Tibial nerve (tissue), 4 donors: ENCODE measurements at places on chromosomes 13 and 19.

DNA sequence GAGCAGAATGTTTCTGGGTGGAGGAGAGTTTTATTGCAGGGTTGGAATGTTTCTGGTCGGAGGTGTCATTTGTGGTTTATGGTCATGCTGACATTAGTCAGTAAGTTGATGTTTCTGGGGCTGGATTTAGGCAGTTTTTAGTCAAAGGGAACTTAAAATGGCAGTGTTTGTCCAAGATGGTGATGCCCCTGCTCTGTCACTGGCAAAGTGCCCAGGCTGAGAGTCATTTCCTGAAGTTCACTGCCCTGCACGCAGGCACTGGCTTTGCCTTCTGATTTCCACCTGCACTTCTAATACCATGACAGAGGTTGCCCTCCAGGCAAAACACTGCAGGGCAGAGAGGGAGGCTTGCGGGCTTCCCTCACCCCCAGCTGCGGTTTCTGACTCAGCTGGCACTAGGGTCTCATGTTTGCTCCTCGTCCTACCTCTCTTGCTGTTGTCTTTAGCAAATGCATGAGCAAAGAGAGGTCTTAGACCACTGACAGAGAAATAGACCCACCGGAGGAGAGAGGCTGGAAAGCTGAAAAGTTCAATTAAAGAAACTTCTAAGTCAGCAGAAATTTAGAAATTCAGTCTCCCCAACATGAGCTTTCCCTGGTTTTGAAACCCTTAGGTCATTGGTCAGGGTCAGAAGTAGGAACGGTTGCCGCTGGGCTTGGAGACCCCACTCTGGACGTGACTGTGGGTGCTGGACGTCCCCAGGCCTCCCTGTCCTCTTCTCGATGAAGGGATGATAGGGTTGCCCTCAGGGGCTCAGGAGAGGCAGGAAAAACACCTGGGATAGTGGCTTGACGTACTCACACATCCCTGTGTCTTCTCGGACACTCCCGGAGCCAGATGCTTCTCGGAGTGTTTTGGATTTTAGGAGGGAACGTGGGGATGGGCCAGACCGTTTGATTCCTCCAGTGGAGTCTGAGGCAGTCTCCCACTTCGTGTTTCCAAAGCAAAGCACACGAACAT lies 26.3 kb downstream of the TMEM255B start:
- DNase-seq = no peak

DNA sequence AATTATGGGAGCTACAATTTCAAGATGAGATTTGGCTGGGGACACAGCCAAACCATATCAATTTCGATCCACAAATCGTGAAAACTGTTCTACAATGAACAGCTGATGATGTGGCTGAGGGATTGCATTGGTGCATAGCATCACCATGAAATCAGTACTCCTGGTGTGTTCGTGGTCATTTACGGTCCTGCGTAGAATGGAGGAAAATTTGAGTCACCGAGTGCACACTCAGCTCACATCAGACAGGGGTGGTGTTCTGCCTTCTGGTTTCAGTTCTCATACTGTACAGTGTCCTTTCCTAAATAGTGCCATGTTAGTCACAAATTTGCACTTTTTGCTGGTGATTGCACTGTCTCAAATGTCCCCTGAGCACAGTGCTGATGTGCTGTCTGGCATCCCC lies 39.2 kb downstream of the MYH14 start:
- DNase-seq = no peak

DNA sequence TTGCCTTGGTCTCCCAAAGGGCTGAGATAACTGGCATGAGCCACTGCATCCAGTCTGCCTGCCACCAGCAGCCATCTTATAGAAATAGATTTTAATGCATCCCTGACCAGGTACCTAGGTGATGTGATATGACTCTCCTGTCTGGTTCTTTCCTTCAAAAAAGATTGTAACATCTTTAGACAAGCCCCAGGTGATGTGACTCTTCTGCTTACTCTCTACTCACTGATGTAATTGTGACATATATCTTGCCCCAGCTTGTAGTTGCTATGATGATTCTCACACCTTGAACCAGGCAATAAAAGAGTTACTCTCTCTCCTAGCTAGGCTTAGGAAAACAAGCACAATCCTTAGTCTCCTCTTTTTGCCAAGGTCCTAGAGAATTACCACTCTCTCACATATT lies 30.6 kb upstream of the ZNF681 start:
- DNase-seq = no peak

GRCh38 chr19:49911381-49912145 lies 14.9 kb upstream of the IL4I1 start:
- DNase-seq = no peak

DNA sequence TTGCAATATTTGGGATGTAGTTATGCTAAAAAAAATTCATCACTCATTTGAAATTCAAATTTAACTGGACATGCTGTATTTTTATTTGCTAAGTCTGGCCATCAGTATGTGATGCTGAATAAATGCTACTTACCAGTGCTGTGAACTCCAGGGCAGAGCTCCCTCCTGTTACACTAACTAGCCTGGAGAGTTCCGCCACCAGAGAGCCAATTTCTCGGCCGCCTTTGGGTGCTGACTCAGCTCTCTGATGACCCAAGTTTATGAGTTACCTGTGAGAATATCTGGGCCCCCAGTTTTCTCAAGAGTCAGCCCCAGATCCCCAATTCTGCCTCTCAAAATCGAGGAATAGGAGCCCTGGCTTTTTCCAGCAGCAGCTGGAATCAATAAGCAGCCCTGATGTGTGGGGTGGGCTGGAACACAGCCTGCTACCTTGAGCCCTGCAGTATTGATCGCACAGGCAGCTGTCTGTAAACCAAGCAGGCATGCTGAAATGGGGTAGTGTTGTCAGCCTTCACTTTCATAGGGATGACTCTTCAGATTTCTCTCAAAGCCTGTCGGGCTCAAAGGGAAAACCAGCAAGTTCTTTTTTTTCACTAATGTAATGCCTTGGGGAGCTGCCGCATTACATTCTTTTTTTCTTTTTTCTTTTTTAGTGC lies 113.7 kb downstream of the DNAJC15 start:
- DNase-seq = no peak

- DNase-seq = no peak
Observed at GRCh38 chr19:36627057-36627456, 21.9 kb downstream of the ZNF382 start.

- no peak for DNase-seq
Observed at GRCh38 chr13:103884101-103884723, 818.0 kb upstream of the SLC10A2 start.

- DNase-seq = peak; percentile 87
Observed at GRCh38 chr13:110396913-110397381, 89.9 kb downstream of the COL4A2 start.

DNA sequence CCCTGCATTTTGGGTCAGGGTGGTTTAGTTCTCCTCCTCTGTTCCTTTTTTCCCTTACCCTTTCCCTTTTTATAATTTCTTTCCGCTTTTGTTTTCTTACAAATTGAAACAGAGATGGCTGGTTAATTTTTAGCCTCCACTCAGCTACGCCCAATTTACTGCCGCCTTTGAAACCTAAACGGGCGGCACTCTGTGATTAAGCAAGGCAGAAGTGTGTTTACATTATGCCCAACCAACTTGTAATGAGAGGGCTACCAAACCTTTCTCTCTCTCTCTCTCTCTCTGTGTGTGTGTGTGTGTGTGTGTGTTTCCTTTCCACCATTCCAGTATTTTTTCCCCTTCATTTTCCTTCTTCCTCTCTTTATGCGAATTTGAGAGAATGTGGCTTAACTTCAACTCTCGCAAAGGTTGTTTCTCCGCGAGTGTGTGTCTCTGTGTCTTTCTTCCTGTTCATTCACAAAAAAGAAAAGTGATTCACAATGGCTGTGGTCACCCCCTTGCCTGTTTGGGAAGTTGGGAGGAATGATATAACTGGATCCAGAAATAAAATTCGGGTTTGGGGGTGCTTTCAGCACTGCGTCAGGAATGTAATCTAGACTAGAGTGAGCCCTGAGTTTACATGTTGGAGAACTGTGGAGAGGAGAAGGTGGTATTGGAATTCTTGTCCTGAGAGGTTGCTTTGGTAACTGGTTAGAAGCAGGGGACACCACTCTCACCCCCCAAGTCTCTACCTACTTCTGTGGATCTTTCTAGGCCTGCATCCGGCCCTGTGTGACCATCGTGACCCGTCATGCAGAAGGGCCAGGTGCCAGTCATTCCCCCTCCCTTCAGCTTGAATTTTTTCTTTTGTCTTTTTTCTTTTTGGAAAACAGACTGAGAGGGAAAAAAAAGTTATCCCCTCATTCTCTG lies 31.4 kb downstream of the NFIX start:
- no peak for DNase-seq

DNA sequence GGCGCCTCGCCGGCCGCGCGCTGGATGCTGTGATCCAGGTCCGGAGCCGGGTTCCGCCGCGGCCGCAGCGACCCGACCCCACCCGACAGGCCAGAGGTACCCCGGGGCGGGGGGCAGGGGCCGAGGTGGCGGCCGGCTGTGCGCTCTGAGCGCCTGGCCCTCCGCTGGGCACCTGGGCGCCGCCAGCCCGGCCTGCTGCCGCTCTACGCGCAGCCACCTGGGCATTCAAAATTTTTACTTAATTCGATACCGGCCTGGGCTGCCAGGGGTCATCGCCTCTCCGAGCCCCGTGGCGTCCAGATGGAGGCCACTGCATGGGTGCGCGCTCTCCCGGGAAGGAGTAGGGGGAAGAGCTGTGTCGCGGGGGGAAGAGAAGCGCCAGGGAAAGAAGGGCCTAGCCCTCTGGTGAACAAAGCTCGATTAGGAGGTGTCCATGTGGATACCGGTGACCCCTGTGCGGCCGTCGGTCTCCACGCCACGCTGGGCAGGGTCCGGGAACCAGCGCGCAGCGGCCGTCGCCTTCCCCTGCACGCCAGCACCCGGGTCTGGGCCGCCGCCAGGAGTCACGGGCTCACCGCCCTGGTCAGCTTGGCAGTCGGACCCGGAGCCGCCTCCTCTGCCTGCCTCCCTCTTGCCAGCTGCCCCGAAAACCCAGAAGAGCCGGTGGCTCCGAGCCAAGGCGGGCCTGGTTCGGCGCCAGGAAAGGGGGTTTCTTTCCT lies 666 bp downstream of the BIVM start:
- DNase-seq = no peak

- DNase-seq = no peak
Observed at GRCh38 chr13:27455331-27455855, 5.0 kb upstream of the MTIF3 start.

- DNase-seq = no peak
Observed at GRCh38 chr13:74026753-74027152, 107.5 kb downstream of the KLF12 start.

GRCh38 chr19:850221-850978 lies 1.7 kb upstream of the ELANE start:
- DNase-seq = peak; percentile 94

DNA sequence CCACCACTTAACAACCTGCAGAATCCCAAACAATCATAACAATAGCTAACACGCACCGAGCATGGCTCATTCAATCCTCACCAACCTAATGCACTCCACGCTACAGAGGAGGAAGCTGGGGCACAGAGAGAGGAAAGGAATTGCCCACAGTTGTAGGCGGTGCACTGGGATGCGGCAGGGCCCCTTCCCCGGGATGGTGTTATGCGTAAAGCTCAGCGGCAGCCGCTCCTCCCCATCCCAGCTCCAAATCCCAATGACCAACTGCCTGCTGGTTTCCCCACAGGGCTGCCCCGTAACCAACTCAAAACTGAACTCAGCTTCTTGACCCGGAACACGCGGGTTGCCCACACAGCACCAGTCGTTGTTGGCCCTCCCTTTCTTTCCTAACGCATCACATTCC lies 42.2 kb downstream of the SERP2 start:
- no peak for DNase-seq

DNA sequence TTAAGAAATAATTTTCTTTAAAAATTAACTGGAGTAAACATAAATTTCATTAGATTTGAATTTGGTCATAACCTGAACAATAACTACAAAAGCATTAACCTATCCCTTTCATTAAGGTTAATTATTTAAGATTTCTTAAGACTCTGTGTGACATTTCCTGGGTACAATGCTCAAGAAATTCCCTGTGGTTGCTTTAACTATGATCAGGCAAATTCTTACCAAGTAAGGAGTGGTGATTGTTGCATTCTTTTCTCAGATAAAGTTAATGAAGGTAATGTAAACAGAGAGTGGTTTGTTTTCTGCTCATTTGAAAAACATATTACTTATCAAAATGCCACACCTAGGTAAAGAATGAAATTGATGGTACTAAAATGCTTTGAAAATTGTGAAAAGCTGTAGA lies 114.8 kb upstream of the MIR17HG start:
- DNase-seq = no peak

- no peak for DNase-seq
Observed at GRCh38 chr13:112721198-112722104, 31.6 kb downstream of the ATP11A start.

DNA sequence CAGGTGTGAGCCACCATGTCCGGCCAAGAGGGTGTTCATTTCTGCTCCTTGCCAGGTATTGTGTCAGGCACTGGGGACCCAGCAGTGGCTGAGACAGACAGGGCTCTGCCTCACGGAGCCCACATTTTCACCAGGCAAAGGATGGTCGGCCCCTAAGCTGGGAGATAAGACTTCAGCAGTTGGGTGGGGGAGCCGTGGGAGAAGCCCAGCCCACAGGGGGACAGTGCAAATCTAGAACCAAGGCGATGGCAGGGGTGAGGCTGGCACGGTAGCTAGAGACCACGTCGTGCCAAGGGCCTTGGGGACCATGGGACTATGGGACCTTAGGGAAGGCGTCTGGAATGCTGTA lies 8.3 kb downstream of the LSR start:
- DNase-seq = no peak

DNA sequence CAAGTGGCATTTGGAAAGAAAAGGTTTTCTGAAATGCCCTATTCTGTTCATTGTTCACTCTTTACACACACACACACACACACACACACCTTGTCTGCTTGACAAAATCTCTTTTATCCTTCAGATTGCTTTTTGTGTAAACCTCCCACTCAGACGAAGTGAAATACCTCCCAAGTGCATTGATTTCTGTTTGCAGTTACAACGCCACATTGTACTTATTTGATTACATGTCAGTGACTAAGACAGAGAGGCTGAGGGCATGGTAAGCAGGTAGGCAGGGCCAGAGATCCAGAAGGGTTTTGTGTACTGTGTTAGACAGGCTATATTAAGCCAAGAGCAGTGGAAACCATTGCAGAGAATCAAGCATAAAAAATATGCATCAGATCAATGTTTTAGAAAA lies 561.8 kb downstream of the GPC6 start:
- no peak for DNase-seq

- no peak for DNase-seq
Observed at GRCh38 chr13:99859178-99860177, 112.1 kb downstream of the ZIC5 start.
